ENCODE measurements at places on chromosomes 12 and 14. TPM values are rescaled to one million over a fixed set of nuclear protein-coding genes. Genes with fewer than 3 reads are reported as not detected.

GRCh38 chr12:2627835-2628191 lies 167.0 kb upstream of the FKBP4 start:
- no peak for DNase-seq

- DNase-seq, result no peak
Observed at GRCh38 chr14:101411779-101412178, 149.5 kb upstream of the DIO3 start.

- DNase-seq, result no peak
Observed at GRCh38 chr14:61250063-61250462, 31.1 kb downstream of the TMEM30B start.

- DNase-seq, result peak; percentile 16
Observed at GRCh38 chr12:52741375-52742195, 35.6 kb downstream of the KRT76 start.

Gene OR10AD1
- total RNA-seq, result not detected

Gene MORN3
- total RNA-seq, result 0.26 TPM

Gene CCDC92
- total RNA-seq, result 7.0 TPM
